ENCODE measurements at places on chromosomes 3 and 15.

DNA sequence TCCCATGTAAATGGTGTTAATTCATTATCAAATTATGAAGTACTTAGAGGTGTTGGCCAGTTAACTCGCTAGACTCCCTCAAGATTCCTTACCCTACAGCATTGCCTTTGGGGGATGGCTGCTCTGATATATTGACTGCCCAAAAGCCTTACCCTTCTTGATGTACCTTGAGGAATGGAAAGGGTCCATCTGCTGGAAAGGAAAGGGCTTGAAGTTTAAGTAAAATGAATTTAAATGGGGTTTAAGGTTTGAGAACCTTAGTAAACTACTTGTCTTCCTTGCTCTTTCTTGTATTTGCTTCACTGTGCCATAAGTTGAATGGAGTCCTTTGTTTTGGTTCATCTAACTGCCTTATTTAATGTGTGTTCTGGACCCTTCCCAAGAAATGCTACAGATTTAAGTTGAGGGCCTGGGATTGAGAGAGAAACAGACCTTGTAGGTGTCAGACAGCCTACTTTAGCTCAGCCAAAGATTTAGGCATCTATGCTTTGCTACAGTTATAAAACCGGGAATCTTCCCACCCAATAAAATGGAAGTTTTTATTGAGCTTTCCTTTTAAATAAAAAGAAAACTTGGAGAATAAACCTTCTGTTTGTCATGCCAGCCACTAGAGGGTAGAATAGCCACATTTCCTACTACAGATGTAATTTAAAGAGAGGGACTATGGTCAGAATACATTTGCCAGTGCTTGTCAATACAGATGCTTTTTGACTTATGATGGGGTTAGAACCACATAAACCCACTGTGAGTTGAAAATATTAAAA is 25.3 kb downstream of the CMSS1 start:
- peak; percentile 67 for DNase-seq

DNA sequence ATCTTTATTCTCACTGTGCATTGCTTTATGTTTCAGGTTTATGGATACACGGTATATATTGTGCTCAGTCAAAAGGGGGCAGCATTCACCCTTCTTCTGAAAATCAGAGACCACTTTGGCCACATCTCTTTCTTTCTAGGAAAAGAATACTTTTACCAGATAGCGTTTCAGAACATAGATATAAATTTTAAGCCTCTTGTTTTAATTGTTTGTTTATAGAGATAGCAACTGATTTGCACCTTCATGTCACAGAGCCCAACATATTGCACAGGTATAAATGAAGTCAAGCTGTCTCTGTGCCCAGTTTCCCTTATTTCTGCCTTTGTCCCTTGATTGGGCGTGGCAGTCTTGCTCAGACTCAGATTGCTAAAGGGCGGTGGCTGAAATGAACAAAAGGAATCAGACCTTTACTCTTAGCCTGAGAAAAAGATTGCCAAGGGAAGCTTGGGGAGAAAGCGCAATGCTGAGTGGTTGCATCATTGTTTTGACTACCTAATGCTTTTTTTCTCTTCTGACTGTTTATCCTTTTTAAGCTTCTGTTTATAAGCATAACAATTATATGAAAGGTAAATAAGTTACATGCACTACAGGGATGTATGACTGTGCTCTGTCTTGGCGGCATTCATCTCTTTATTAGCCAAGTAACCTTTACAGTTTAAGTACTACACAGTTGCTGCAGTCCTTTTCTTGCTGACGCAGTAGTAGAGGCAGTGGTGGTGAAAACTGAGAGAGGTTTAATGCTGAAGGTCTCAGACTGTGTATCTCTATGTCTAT is 70.8 kb upstream of the ZBTB20 start:
- peak; percentile 75 for DNase-seq

- no peak for DNase-seq
Observed at GRCh38 chr3:30141927-30142326, 464.5 kb upstream of the TGFBR2 start.

DNA sequence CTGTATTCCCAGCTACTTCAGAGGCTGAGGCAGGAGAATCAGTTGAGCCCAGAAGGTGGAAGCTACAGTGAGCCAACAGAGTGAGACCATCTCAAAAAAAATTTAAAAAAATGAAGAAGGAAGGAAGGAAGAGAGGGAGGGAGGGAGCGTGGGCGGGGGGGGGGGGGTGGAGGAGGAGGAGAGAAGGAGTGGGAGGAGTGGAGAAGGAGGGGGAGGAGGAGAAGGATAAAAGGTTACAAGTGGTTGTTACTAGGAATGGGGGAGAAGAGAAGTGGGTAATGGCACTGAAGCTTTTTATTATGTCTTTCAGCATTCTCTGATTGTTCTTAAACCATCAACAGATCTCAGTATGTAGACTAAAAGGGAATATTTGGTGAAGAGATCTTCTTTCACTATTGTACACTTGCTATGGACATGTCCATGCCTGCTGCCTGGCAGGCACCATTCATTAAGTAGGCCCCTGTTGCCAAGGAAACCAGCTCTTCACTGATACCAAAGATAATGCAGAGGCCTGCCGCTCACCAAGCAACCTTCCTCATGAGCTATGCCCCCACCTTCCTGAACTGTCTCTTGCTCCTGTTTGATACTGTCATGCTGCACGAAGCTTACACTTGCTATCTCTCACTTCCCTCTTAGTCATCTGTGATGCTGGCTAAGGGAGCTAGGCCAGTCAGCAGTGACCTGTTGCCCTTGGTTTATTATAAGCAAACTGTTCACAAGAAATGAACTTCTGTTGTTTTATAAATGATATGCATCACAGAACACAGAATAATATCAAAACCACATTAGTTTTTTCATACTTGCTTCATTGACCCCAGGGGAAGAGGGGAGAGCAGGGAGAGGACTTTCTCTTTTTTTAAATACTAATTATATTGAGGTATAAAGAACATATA is 23.1 kb downstream of the EPM2AIP1 start:
- DNase-seq = peak; percentile 92
